ENCODE measurements at places on chromosomes 3 and 15.

DNA sequence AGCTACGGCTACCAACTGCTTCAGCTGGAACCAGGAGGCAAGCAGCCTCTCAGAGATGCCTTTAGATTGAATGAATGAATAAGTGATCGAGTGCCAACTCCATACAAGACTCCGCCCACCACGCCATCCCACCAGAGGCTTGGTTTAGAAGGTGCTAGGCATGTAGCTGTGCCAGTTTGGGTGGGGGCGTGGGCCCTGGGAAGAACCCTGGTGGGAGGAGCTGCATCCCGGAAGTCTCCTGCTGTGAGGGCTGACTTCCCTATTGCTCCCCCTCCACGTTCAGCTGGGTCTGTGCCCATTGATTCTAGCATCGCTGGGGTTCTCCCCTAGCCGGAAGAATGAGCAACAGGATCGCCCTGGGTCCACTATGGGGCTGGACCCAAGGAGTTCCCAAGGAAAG, 20.9 kb downstream of the LINGO1 start:
- no peak for DNase-seq

DNA sequence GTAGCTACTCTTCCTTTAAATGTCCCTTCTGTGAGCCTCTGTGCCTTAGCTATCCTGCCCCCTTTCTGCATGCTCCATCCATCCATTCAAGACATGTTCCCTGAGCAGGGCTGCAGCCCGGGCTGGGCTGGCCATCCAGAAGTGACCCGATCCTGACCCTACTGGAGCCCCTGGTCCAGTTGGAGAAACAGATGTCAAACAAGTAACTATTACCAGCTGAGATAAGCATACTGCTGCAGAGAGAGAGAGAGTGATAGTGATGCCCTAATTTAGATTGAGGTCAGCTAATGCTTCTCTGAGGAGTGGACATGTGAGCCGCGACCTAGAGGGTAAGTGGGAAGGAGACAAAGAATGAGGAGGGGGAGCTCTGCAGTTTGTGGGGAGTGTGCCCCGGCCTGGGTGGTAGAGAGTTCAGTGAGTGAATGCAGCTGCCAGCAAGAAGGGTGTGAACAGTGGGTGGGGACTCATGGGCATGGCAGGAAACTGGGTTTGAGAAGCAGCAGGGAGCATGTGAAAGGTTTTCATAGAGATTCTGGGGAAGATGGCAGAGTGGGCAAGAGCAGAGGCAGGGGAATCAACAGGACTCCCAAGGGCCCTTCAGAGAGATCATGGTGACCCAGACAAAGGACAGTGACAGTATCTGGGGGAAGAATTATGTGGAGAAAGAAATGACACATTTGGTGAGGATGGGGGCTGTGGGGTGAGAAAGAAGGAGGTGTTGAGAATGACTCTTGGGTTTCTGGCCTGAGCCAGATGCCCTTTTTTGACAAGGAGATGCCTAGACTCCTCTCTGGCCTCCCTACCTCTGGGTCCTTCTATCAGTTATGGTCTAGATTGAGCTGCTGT, 44.9 kb downstream of the CHCHD6 start:
- no peak for DNase-seq

GRCh38 chr15:65761210-65761926, 30.7 kb downstream of the DENND4A start:
- DNase-seq, result no peak

DNA sequence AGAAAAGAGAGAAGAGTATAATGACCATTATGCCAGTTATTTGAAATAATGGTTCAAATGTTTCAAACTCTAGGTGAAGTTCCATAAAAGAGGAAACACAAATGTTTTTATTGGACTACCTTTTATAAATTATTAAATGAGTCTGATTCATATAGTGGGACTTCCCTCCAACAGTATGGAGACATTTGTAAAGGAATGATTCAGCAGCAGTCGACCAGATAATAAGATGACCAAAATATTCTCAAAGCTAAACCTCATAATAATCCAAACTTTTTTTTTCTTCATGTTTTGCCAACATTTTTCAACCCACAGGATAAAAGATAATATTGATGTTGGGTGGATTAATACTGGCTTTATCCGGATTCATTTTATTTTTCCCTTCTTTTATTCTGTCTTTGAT, 18.8 kb downstream of the TIPARP start:
- DNase-seq, result no peak

- DNase-seq, result no peak
Observed at GRCh38 chr3:147391781-147392624, 14.3 kb downstream of the ZIC4 start.

GRCh38 chr3:73175698-73176097, 114.2 kb downstream of the EBLN2 start:
- DNase-seq, result no peak

GRCh38 chr3:29338377-29338776, 57.5 kb downstream of the RBMS3 start:
- no peak for DNase-seq

GRCh38 chr3:153357436-153357835, 195.4 kb downstream of the RAP2B start:
- no peak for DNase-seq

DNA sequence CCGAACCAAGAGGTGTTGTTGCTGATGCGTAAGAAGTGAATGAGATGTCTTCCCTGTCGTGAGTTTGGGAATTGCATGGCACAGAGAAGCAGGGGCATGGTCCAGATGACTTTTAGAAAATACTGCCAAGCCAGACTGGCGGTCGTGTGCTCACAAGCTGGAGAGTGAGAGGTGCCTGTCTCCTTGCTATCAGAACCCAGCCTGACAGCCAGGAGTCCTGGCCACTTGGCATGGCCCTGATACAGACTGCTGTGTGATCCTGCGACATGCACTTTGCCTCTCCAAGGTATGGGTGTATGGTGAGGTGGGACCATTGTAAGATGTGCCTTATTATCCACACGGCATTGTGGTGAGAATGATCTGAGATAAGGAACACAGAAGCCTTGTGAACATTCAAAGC, 93.0 kb downstream of the SMAD3 start:
- no peak for DNase-seq

DNA sequence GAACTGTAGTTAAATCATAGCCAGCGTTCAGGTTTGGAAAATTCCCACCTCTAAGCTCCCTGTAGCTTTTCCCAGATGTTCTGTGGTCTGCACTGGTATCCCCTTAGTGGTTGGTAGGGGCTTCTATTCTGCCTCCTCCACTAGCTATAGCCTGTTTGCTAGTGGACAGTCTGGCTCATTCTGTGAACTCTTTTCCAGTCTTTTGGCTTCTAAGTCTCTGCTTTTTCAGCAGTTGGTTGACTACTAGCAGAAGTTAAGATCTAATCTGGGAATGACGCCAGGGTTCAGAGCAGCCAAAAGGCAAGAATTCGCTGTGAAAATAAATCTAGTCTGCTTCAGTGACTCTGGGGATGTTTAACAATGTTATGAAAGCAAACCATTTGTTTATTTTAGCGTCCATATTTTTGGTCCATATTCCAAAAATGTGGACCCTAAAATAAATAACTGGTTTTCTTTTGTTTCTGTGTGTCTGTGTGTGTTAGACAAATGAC, 73.7 kb upstream of the WDR72 start:
- no peak for DNase-seq

All from activated CD4-positive, alpha-beta T cell treated with anti-CD3 and anti-CD28 coated beads for 24 hours (primary cell).